ENCODE measurements at places on chromosomes 12 and 14. TPM values are rescaled to one million over a fixed set of nuclear protein-coding genes. Genes with fewer than 3 reads are reported as not detected.

The IFI27 gene
- total RNA-seq = 187 TPM

The TC2N gene
- 0.36 TPM for total RNA-seq

The PRB4 gene
- not detected for total RNA-seq

The AQP2 gene
- not detected for total RNA-seq

The NUDT14 gene
- 34.8 TPM for total RNA-seq

The KRAS gene
- 17.4 TPM for total RNA-seq

The WNT1 gene
- total RNA-seq = not detected

The SMOC1 gene
- under 0.01 TPM for total RNA-seq

The HPD gene
- under 0.01 TPM for total RNA-seq

The NYNRIN gene
- 2.2 TPM for total RNA-seq

The RHOJ gene
- total RNA-seq = 45.8 TPM

The KRT78 gene
- not detected for total RNA-seq

The KRT77 gene
- total RNA-seq = not detected

The REM2 gene
- under 0.01 TPM for total RNA-seq

The BDKRB2 gene
- total RNA-seq = under 0.01 TPM

The STX2 gene
- 32.6 TPM for total RNA-seq

The MSI1 gene
- total RNA-seq = under 0.01 TPM

The B4GALNT1 gene
- 1.9 TPM for total RNA-seq

The CTDSP2 gene
- total RNA-seq = 61.4 TPM

The RERGL gene
- total RNA-seq = not detected

The ESRRB gene
- total RNA-seq = not detected

The GTF2A1 gene
- 35.2 TPM for total RNA-seq

The VDR gene
- total RNA-seq = 4.4 TPM

The PLEKHH1 gene
- 48.9 TPM for total RNA-seq

The HEBP1 gene
- total RNA-seq = 24.7 TPM

The CSRP2 gene
- 11.7 TPM for total RNA-seq

The NDUFA12 gene
- total RNA-seq = 89.6 TPM

The C12orf54 gene
- not detected for total RNA-seq

The OAS3 gene
- total RNA-seq = 194 TPM

The C12orf60 gene
- total RNA-seq = 9.3 TPM

The TSPAN9 gene
- total RNA-seq = 21.9 TPM

The CCDC175 gene
- not detected for total RNA-seq

The KLRD1 gene
- under 0.01 TPM for total RNA-seq

The PTGER2 gene
- 0.34 TPM for total RNA-seq

The KRT75 gene
- total RNA-seq = not detected

The WSB2 gene
- 95.6 TPM for total RNA-seq

The SDSL gene
- total RNA-seq = 11.3 TPM

The RASSF9 gene
- under 0.01 TPM for total RNA-seq

Data from melanocyte of skin (primary cell).